ENCODE measurements at places on chromosomes 5 and 9. TPM values are rescaled to one million over a fixed set of nuclear protein-coding genes. Genes with fewer than 3 reads are reported as not detected.

- no peak for DNase-seq
Observed at GRCh38 chr9:134571326-134571931, 70.2 kb upstream of the COL5A1 start.

GRCh38 chr5:173768267-173768806, 119.8 kb upstream of the CPEB4 start:
- DNase-seq, result no peak

GRCh38 chr5:33319151-33319550, 121.6 kb upstream of the TARS1 start:
- no peak for DNase-seq

DNA sequence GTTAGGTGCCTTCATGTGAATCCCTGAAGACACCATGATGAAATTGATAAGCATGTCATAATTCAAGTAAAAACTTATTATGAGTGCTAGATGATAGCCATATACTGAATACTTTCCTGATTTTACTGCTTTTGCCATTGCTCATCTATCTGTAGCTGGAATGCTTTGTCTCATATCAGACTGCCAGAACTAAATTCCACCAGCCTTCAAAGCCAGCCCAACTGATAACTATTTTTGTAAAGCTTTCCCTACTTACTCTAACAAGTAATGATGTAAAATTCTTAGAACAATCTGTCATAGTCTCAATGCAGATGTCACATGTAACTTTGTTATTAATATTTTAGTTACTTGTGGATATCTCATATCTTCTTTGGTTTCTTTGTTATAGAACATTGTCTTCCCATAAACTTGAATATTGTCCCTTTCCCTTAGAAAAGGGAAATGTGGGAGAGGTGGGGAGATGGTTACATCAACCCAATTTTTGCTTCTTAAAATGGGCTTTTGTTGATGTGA, 128.3 kb downstream of the ZCCHC7 start:
- no peak for DNase-seq

Gene PCDHA4
- total RNA-seq, result 2.3 TPM
